ENCODE measurements at places on chromosomes 7 and 10.

GRCh38 chr7:100600730-100601038 is 1.5 kb upstream of the PCOLCE start:
- no peak for DNase-seq

DNA sequence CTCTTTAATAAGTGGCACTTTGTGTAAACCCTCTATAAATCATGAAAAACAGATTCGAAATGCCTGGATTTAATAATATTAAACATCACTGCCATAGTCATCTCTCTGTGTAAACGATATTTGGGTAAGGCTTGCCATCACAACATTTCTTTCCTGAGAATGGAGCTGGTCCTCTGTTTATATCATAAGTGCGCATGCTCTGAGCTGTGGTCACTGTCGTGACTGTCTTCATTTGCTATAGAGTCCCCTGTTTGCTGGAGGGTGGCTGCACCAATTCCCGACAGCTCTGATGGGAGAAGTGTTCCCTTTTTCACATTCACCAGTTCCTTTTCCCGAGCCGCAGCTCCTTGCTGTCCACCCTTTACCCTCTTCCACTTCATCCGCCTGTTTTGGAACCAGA is 50.4 kb upstream of the AGMO start:
- DNase-seq = no peak

DNA sequence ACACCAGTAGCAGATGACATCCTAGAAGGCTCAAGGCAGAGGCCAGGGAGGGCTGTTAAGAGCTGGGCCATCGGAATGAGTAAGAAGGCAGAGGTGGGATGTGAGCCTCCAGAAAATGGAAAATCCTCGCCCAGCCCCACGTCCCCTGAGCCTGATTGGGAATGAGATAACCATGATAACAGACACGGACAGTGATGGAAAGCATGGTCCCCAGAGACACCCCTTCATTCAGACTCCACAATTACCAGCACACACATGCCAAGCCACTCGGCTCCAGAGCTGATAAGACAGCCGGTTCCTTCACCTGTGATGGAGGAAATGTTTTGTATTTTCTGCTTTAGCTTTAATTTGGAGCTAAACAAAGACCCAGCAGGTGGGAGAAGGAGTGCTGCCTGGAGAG is 106.0 kb downstream of the GRID1 start:
- no peak for DNase-seq

GRCh38 chr10:129833994-129834739 is 129.9 kb downstream of the EBF3 start:
- DNase-seq = no peak

DNA sequence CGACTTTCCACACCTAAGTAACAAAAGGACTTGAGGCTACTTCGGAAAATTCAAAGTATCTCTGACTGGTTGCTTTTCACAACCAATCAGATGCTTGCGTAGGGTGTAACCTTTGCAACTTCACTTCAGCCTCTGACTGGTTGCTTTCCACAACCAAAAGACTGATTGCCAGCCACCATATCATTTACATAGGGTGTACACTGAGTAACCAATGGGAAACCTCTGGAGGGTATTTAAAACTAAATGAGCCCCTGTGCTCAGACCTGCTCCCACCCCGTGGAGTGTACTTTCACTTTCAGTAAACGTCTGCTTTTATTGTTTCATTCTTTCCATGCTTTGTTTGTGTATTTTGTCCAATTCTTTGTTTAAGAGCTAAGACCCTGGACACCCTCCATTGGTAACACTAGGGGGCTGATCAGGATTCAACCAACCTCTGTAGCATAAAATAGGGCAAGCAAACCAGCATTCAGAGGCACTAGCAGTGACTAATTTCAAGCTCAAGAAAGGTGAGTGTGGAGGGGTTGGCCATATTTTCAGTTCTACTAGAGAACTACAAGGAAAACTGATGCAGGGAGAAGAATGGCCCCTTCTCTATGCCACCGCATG is 390.8 kb downstream of the POM121L12 start:
- DNase-seq = no peak

GRCh38 chr10:52637592-52637991 is 135.0 kb downstream of the MBL2 start:
- DNase-seq = no peak

Measured in Ammon's horn (tissue), 1 donor.